D721Med (cell line): ENCODE measurements at places on chromosomes 7 and 10.
A peak's percentile ranks its signal among the peaks of the same experiment; 100 is the strongest.

GRCh38 chr10:125419831-125420230 lies 259.5 kb upstream of the CTBP2 start:
- no peak for DNase-seq

DNA sequence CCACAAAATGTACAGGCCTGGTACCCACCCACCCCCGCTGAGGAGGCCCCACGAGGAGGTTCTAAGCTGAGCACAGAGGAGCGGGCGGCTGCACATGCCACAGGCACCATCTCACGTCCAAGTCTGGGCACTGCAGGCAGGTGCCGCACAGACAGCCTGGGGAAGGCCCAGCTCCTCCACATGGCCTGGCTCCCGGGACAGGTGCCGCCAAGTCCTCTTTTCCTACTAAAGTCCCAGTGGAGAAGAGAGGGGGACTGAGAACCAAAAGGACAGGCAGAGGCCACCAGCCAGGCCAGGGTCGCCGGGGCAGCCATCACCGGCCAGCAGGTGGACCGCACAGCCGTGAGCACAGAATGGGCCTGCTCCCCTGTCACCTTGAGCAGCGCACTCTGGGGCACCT lies 91.1 kb downstream of the MAD1L1 start:
- DNase-seq = no peak

DNA sequence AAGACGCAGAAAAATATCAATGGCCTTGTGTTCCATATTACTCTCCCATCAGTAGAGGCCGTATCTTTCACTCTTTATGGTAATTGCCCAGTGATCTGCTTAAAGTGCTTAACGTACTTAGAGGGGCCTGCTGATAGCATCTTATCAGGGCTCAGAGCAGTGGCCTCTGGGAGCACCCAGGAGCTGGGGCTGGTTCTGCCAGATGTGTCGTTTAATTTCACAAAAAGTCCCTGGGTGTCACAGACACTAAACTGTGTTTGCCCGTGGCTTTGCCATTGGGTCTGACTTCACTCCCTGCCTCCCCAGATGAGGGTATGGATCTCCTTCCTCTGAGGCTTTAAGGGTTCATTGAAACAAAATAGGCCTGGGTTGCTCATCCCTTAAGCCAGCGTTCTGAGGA lies 435.3 kb downstream of the GATA3 start:
- no peak for DNase-seq

- DNase-seq = no peak
Measured at GRCh38 chr10:24303522-24304310, 94.8 kb downstream of the KIAA1217 start.

GRCh38 chr7:100674411-100675104 lies 1.0 kb downstream of the GNB2 start:
- no peak for DNase-seq

DNA sequence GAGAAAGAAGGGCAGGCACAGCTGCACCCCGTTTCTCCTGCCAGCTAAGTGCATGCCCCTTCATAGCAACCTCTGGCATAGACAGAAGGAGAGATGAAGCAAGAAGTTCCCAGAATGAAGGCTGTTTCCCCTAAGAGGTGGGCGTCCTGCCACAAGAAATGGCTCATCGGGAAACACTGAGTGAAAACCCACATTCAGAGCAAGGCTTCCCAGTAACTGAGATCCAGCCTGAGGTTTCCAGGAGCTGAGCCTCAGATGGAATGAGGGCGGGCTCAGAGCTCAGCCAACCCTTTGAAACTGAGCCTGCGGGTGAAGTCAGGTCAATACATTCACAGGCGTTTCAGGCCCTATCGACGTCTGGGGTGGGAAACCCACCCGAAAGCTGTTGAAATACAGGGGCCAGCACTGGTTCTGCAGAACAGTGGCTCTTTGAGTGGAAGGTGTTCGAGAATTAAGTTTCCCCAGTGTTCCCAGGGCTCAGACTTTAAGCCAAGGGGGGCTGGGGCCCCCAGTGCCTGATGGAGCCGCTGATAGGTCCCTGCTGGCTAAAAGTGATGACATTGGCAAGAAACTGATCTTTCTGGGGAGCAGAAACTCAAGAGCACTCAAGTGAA lies 510.2 kb downstream of the RPS24 start:
- no peak for DNase-seq

GRCh38 chr7:120272261-120272660 lies 714 bp upstream of the KCND2 start:
- peak; percentile 41 for DNase-seq

DNA sequence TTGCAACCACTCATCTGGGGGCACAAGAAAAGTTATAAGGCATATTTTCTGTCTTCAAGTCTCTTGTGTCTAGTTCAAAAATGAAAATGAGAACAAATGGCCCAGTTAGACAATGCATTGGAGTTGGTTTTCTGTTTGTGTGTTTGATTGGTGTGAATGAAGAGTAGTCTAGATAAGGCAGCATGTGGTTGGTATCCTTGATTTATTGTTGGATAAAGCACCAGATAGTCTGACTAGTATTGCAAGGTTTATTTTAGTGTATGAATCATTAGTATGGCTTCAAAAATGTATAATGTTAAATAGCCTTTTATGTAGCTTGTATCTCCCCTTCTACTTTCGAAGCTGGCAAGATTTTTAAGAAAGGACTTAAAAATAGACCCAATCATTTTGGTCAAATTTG lies 237.3 kb downstream of the CDK14 start:
- DNase-seq = no peak
